ENCODE measurements at places on chromosomes 13 and 19.

DNA sequence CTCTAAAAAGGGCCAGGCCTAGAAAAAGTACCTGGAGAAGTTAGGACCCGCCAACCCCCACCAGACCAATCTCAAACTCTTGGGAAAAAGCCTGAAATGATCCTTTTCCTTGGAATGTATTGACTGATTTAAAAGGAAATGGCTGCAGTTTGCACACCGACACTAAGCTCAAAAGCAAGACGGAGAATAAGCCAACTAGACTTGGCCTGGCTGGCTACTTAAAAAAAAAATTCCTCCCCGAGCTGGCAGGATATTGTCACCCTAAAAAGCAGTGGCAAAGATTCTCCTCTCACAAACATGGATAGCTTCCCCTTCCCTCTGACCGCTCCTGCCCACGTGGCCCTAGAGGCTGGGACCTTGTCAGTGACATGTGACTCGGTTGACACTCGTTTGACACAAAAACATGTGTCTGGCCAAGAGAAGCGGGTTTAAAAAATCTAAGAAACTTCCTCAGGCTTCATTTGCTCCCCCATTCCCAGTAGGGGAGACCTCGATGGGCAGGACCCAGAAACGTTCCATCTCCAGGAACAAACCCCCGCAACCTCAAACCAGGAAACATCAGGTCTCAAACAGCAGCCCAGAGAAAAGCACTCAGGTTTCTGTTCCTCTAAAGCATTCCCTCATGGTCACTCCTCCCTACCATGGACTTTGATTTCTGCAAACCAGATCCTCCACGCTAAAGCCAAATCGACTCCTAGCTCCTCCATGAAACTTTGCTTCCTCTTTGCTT lies 1.3 kb downstream of the RFX1 start:
- no peak for DNase-seq

DNA sequence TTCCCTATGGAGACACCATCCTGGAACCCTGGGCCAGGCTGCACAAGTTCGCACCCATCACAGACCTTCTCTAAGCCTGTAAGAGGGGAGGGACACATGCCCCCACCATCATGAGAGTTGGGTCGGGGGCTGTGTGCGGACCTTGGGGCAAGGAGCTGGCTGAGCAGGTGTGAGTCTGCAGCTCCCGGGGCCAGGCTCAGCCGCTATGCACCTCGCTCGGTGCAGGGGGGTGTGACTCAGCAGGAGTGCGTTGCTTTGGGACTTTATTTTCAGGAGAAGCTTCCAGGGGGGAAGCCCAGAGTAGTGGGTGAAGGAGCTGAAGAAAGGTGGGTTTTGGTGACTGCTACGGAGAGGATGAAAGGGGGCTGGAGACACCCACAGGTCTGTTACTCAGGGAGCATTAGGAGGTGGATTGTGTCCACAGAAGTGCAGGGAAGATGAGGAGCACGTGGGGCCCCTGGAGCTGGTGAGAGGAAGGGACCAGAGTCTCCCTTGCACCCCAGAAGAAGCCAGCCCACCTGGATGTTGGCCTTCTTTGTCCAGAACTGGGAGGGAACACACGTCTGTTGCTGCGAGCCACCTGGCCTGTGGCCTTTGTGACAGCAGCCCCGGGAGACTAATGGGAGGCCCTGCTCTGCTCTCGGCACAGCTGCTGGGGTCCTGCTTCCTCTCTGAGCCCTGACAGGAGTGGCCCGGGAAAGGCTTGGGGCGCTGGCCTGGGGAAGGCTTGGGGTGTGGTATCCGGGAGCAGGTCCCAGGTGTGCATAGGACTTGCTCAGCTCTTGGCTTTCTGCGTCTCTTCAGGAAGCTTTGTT lies 162.6 kb downstream of the TEX29 start:
- no peak for DNase-seq

- no peak for DNase-seq
These were observed 1130.2 kb upstream of the MIR17HG start for GRCh38 chr13:90217275-90217674.

GRCh38 chr19:18496167-18496979 lies 25.5 kb downstream of the ELL start:
- peak; percentile 44 for DNase-seq

DNA sequence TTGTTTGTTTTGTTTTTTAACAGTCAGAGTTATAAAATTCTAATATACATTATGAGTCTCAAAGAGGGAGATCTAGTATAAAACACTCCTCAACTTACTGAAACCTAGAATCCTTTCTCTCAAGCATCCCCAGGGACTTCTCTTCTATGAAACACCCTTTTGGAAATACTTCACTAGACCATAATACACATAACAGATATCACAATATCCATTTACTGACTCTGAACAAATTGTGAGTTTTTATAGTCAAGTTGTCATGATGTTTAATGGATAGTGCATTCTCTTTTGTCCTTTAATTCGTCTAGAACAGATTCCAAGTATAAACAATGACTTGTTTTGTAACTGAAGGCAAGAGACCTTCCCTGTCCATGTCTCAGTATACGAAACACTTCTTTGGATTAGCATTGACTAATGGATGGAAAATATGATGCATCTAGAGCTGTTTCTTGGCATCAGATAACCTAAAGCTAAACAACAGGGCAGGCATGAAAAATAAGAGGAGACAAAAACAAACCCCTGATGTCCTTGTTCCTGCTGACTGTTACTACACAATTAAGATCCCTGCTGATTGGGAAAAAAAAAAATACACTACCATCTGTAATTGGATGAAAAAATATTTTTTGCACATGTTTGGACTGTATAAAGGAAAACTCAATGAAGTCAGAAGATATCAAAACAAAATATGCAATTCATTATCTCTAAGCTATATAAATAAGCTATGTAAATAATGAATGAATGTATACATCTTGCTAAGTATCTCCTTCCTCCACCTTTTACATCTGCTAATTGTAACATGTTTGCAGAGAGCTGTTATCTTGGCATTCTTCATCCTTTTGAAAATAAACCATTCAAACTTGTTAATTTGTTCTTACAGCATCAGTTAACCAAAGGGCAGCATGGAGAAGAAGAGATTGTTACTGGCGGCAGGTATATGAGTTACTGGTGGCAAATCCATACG lies 214.2 kb downstream of the LACC1 start:
- no peak for DNase-seq

- DNase-seq, result no peak
These were observed at the start of gene PNMA8B for GRCh38 chr19:46495786-46496099. Gene PNMA8B, minus strand, starts transcription at chr19:46495867. Its CDS starts 402 bp downstream, at chr19:46495465.
